BJ (cell line): ENCODE measurements at places on chromosomes 7 and 10.

- DNase-seq = no peak
Measured at GRCh38 chr10:76572021-76572420, 1065.6 kb downstream of the KCNMA1 start.

DNA sequence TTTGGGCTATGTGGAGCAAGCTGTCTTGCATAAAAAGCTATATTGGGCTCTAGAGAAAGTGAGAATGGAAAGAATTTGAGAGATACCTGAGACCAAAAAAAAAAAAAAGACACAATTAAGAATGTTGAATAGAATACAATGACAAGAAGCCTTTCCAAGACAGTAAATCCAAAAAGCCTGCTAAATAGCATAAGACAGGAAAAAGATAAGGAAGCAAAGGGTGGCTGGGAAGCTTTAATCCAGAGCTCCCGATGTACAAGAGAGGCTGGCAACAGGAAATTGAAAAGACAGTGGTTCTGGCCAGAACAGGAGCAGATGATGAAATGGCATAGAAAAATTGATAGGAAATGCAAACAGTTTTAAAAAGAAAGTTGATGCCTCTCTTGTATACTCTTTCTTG is 174.9 kb downstream of the CACNA2D1 start:
- DNase-seq = no peak

DNA sequence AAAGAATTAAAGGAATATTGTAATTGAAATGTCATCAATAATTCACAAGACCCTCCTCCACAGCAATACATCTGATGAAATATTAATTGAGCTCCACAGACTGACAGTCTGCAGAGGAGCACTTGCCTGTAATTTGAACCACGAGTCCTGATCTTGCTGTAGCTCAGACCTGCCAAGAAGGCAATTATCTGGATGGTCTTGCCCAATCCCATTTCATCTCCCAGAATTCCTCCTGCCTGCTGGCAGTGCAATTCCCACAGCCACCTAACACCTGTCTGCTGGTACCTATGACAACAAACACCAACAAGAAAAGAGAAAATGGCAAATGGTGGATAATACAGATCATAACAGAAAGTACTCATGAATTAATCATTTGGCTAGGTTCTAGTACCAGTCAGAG is 38.5 kb downstream of the ERCC6 start:
- DNase-seq = no peak

GRCh38 chr7:20831451-20831850 is 44.8 kb upstream of the SP8 start:
- no peak for DNase-seq

- DNase-seq = no peak
Measured at GRCh38 chr10:44974082-44974627, 4.5 kb downstream of the DEPP1 start.

DNA sequence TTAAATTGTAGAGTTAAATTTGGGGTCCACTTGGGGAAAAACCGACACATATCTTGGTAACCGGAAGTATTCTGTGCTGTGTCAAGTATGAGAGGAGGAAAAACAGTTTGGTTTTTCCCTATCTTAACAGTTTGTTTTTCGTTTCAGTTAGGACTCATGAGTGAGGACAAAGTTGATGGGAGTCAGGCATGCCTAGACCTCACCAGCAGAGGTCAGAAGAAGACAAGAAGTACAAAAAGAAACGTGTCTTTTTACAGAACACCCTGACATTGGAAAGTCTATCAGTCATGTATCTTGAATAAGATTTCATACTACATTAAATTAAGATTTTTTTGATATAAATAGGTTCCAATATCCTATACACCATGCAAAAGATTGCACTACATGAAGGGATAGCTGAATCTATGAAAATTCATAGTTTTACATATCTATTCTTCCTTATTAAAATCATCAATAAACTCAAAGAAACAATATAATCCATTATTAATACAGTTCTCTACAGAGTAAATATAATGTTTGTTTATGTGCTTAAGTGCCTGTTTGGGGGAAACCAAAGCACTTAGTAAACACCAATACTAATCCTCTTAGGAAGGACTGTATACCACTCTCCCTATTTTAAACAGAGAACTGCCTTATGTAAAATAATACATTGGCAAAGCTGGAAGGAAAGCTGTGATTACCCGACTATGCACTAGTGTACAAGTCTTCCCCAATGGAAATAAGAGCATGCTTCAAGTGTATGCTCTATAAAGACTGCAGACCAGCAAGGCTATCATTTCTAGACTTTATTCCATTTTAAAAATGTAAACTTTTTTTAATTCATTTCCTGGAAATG is 95.6 kb downstream of the USP6NL start:
- DNase-seq = no peak

DNA sequence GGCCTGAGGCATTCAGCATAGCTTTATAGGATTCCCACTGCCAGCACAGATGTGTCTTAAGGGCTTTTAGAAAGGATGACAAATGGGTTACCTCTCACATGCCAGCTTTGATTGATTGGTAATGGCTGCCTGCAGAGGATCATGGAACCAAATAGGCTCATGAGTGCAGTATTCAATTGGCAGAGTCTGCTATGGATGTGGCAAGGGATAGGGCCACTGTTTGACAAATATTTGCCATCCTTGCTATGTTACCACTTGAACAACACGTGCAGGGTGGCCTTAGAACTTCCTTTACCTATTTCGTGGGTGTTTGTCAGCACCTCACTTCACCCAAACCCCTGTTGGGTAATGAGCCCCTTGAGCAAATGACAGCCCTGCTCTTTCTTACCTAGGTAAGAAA is 139.2 kb downstream of the C10orf105 start:
- no peak for DNase-seq

GRCh38 chr7:158997471-158997870 is 141.1 kb downstream of the DYNC2I1 start:
- DNase-seq = no peak

DNA sequence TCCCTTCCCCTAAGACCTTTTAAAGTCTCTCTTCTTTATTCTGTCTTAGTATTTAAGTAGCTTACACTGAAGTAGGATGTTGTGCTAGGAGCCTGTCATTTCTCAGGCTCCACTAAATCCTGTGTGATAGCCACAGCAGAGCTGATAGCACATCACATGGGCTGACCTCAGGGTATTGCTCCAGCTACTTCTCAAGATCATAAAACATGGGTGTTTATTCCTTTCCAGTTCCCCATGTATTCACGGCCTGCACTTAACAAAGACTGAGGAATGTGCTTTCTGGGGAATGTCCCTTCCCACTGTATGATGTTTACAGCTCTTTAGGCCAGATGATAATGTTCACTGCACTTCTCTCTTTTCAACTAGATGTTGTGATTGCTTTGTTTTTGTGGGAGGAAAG is 1086.8 kb downstream of the KCNMA1 start:
- peak; percentile 37 for DNase-seq

DNA sequence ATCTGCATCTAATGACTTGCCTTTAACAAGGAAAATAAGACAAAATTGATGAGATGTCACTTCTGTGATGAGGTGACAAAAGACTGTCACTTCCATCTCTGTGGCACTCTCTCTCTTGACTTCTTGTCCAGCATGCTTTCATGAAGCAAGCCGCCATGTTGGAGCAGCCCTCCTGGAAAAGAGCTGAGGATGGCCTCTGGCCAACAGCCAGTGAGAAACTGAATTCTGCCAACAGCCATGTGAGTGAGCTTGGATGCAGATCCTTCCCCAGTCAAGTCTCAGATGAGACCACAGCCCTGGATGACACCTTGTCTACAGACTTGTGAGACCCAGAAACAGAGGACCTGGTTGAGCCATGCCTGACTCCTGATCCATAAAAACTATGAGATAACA is 412.6 kb upstream of the SHH start:
- DNase-seq = no peak

GRCh38 chr10:112827951-112828350 is 122.1 kb upstream of the TCF7L2 start:
- DNase-seq = no peak

DNA sequence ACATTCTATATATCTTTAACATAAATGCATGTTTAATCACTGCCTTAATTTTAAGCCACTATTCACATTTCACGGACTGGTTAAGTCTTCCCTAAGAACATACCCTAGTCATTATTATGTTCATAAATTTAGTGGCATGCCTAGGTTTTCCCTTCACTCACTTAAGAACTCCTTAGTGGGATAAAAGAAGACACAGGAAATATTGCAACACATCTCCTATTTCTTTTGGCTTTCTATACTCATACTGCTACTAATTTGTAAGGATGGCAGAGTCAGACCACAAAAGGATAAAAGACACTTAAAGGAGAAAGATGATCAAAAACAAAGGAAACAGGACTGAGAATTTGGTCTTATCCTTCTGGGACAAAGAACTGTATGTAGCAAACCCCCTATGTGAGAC is 951.4 kb downstream of the SORCS3 start:
- no peak for DNase-seq

DNA sequence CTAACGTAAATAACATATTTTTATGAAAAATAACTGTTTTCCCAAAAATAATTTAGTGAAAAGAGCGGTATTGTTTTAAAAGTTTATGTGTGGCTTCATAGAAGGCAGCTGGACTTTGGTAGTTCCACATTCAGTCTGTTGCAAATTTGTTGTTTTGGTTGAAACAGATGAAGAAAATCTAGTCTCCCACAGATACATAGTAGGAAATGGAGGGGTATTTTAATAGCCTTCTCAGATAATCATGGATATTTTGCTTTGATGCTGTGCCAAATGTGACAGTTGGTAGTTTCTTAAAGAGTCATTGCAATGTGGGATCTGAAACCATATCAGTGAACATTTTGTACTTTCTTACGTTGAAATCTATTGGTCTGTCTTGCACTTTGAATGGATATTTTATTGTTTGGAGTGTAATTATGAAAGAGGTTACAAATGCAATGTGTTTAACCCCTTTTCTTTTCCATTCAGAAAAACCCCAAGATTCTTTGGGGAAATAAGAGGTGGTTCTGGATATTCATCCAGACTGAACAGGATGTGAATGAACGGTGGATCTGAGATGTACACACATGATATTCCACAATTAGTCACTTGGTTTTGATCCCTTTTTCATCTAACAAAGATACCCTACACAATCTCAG is 10.4 kb downstream of the ZNF365 start:
- DNase-seq = no peak

GRCh38 chr10:76211691-76212090 is 780.3 kb downstream of the LRMDA start:
- DNase-seq = no peak

- DNase-seq = peak; percentile 71
Measured at GRCh38 chr10:60816628-60817397, 38.5 kb downstream of the CDK1 start.

DNA sequence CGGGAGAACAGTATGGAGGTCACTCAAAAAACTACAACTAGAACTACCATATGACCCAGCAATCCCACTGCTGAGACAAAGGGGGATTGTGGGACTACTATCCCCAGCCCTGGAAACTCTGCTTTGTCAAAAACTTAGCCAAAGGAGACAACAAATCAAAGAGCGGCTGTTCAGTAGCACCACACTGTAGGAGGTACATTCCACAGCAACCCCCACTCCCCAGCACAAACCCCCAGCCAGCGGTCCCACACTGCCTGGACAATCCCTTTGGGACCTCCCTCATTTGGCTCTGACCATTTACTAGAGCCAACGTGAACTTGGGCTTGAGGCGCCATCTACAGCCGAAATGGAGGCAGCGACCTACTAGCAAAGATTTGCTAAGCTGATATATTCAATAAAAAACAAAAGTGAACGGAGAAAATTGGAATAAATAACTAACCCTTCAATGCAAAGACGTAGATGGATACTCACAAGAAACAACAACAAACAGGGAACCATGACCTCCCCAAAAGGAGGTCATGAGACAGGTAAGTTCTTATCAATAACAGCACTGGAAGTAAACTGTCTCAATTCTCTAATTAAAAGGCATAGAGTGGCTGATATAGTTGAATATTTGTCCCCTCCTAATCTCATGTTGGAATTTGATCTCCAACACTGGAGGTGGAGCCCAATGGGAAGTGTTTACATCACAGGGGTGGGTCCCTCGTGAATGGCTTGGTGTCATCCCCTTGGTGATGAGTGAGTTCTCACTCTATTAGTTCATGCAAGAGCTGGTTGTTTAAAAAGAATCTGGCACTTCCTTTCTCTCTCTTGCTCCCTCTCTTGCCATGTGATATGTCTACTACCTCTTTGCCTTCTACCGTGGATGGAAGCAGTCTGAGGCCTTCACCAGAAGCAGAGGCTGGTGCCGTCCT is 119.0 kb upstream of the KCNMA1 start:
- no peak for DNase-seq

GRCh38 chr7:111096997-111097396 is 6.1 kb downstream of the LRRN3 start:
- DNase-seq = no peak

GRCh38 chr7:158094046-158094445 is 493.6 kb downstream of the PTPRN2 start:
- DNase-seq = no peak

DNA sequence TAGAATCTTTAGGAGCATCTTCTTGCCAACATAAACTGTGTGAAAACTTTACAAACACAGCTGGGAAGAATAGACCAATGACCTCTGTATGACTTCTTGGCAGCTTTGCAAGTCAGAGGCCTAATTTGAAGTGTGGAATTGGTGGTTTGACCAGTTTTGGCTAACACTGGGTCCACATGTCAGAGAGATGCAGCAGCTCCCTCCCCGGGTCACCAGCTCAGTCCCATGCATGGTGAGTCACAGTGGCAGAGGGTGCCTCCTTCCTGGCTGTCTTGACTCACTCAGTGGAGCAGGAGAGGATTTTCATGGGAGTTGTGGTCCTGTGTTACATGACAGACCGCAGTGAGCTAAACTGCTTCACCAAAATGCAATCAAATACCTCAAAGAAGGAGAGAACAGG is 8.2 kb upstream of the STARD3NL start:
- no peak for DNase-seq

- no peak for DNase-seq
Measured at GRCh38 chr10:1400101-1401070, 336.9 kb downstream of the ADARB2 start.

GRCh38 chr10:60082744-60083344 is 176.5 kb upstream of the CCDC6 start:
- no peak for DNase-seq

- DNase-seq = no peak
Measured at GRCh38 chr10:95056744-95057363, 12.4 kb downstream of the CYP2C8 start.

DNA sequence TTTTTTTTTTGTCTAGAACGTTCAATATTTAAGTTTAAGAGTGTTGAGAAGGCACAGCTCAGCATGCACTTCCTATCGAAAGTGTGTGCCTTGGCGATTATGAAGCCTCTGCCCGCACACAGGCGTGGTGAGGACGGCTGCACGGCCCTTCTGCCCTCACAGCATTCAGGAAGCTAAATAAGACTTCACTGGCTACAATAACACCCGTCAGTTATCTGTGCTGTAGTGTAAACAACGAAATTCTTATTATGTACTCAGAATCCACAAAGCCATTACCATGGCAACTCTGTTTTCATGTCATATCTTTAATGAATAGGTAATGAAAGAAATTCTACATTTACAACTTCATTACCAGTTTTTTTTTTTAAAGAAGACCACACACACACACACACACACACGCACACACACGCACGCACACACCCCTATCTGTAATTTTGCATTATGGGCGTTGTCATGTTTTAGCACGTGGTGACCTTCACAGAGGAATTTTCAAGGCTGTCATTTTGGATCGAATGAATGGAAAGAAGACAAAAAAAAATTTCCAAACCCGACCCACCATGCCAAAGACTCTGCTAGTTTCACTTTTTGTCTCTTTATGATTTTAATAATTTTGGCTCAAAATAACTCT is 254.8 kb upstream of the CTBP2 start:
- DNase-seq = no peak
